Hepatocyte (in vitro differentiated cells): ENCODE measurements at places on chromosomes 12 and 14.

GRCh38 chr14:42719391-42719790 is 1112.7 kb downstream of the LRFN5 start:
- no peak for DNase-seq

DNA sequence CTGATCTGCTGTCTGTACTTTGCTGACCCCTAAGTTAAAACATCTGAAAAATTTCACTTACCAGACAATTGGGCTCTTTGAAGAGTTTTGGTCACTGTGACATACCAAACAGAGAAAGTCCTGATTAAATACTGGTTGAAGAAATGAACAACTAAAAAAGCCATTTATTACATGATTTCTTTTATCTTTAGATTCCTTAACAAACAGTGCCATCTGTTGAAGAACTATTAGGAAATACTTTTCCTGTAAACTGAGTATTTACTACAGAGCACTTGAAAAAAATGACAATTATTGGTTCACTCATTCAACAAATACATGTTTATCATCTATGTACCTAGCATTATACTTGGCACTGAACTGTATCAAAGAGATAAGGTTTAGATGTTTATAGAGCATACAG is 6.5 kb upstream of the WASHC4 start:
- no peak for DNase-seq

GRCh38 chr14:97458661-97459579 is 661.7 kb downstream of the VRK1 start:
- peak; percentile 69 for DNase-seq

- DNase-seq, result no peak
Observed at GRCh38 chr12:122125452-122126341, 47.1 kb downstream of the MLXIP start.
